ENCODE measurements at places on chromosomes 6 and 20.
A peak's percentile ranks its signal among the peaks of the same experiment; 100 is the strongest.

GRCh38 chr20:9129756-9130155 lies 60.9 kb downstream of the PLCB4 start:
- H3K4me3 ChIP-seq = no peak overlapping the region
- no peak for ATAC-seq
- no peaks in the 10 kb centered on the region for H3K27me3 ChIP-seq

DNA sequence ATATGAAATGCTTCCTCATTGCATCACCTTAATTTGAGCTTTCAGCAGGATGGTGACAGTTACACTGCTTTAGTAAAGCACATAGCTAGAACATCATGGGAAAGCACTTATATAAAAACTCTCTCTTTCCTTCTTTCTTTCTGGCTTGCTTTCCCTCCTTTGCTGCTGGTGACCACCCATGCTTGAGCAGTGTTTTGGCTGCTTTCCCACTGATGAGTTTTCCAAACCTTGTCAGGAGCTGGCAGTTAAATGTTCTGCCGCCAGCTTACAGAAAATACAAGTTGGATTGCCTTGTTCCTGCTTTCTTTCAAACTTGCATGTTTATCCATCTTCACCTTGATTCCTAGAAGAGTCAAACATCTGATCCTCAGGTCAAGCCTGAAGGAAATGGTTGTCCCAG lies 323.9 kb downstream of the FOXA2 start:
- no peak overlapping the region for H3K4me3 ChIP-seq
- no peaks in the 10 kb centered on the region for H3K4me1 ChIP-seq
- H3K36me3 ChIP-seq = no peaks in the 10 kb centered on the region

- no peak overlapping the region for H3K27ac ChIP-seq
- no peaks in the 10 kb centered on the region for H3K4me1 ChIP-seq
- no peak overlapping the region for H3K4me3 ChIP-seq
- ATAC-seq = no peak
- H3K36me3 ChIP-seq = no peaks in the 10 kb centered on the region
- no peaks in the 10 kb centered on the region for H3K27me3 ChIP-seq
Measured at GRCh38 chr6:66896415-66896814, 1189.4 kb upstream of the EYS start.

GRCh38 chr20:10536531-10536930 lies 101.4 kb downstream of the SLX4IP start:
- no peaks in the 10 kb centered on the region for H3K4me1 ChIP-seq
- ATAC-seq = no peak
- H3K36me3 ChIP-seq = no peaks in the 10 kb centered on the region
- no peaks in the 10 kb centered on the region for H3K27me3 ChIP-seq

- H3K4me1 ChIP-seq = no peaks in the 10 kb centered on the region
- no peak overlapping the region for H3K27ac ChIP-seq
- H3K27me3 ChIP-seq = peaks cover 8% of the 10 kb centered on the region
- H3K4me3 ChIP-seq = no peak overlapping the region
- no peaks in the 10 kb centered on the region for H3K36me3 ChIP-seq
Measured at GRCh38 chr20:40785346-40785745, 96.3 kb upstream of the MAFB start.

GRCh38 chr6:31194061-31194834 lies 23.8 kb upstream of the POU5F1 start:
- no peak overlapping the region for H3K4me3 ChIP-seq
- no peak for ATAC-seq
- peaks cover 6% of the 10 kb centered on the region for H3K4me1 ChIP-seq
- no peaks in the 10 kb centered on the region for H3K27me3 ChIP-seq

DNA sequence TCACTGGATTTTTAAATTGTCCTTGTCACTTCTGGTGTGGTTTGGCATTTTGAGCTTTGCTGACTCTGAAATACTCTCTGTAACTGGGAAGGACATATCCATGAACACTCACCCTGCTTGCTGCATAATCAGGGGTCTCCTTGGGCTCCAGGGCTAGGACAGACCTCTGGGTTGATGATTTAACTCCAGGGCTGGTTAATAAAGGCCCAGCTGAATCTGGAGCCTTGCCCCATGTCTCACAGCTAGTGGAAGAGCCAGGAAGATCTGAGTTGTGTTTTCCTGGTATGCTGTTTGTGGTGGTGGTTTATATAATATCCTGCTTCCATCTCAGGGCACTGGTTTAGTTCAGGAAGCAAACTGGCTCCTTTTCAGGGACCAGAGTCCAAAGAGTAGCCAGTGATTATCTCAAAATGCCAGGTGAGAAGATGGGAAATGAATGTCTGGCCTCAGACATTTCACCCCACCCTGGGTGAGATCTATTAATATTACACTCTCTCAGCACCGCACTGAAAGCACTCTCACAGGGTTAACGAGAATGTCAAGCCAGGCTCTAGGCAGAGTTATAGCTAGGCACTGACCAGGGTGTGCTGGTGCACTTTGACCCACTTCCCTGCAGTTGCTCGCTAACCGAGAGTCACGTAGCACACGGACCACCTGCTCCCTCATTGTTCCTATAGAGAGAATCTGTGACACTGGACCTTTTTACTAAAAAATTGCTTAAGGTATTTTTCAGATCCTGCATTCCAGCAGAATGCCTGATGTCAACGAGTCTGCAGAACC lies 90.1 kb upstream of the SLC22A16 start:
- no peaks in the 10 kb centered on the region for H3K36me3 ChIP-seq
- ATAC-seq = no peak
- H3K27ac ChIP-seq = no peak overlapping the region
- no peaks in the 10 kb centered on the region for H3K4me1 ChIP-seq

GRCh38 chr20:50469796-50470195 lies 40.4 kb upstream of the PTPN1 start:
- H3K27me3 ChIP-seq = no peaks in the 10 kb centered on the region
- no peak for ATAC-seq
- no peaks in the 10 kb centered on the region for H3K4me1 ChIP-seq
- no peaks in the 10 kb centered on the region for H3K36me3 ChIP-seq
- no peak overlapping the region for H3K27ac ChIP-seq

GRCh38 chr6:16684896-16685554 lies 76.2 kb downstream of the ATXN1 start:
- H3K36me3 ChIP-seq = no peaks in the 10 kb centered on the region
- no peak for ATAC-seq
- H3K27me3 ChIP-seq = no peaks in the 10 kb centered on the region
- no peak overlapping the region for H3K4me3 ChIP-seq

DNA sequence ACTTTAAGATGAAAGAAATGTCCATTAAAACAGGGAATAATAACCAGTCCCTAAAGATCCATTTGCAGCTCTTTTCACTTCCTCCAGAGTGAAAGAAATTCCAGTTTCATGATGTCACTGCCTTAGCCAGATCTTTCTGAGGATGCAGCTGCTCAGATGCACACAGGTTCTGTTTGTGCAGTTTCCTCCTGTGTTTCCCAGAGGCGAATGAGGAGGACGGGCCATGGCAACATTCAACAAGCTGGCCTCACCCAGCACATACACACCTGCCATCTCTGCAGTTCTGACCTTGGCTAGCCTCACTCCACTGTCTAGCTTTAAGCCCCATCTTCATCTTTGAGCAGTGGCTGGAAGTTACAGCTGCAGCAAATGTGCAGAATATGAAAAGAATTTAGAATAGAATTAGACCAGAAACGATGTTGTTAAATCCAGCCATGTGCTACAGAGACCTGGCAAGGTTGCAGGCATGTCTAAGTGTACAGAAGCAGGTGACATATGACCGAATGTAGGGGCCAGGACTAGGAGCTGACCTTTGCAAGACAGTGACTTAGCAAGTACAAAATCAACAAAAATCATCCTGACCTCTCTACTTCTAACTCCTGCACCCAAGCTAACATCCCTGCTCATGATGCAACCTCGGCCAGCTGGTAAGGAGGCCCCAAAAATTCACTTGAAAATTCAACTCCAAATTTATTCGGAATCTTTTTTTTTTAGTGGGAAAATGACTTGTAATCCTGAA lies 35.0 kb downstream of the FAM50B start:
- H3K27me3 ChIP-seq = no peaks in the 10 kb centered on the region
- ATAC-seq = no peak
- H3K4me3 ChIP-seq = no peak overlapping the region
- H3K27ac ChIP-seq = peak overlapping the region; percentile 45
- H3K36me3 ChIP-seq = no peaks in the 10 kb centered on the region

- no peaks in the 10 kb centered on the region for H3K4me1 ChIP-seq
- H3K27ac ChIP-seq = no peak overlapping the region
- H3K27me3 ChIP-seq = no peaks in the 10 kb centered on the region
- no peaks in the 10 kb centered on the region for H3K36me3 ChIP-seq
- no peak for ATAC-seq
Measured at GRCh38 chr20:36122931-36123288, 31.6 kb upstream of the EPB41L1 start.

DNA sequence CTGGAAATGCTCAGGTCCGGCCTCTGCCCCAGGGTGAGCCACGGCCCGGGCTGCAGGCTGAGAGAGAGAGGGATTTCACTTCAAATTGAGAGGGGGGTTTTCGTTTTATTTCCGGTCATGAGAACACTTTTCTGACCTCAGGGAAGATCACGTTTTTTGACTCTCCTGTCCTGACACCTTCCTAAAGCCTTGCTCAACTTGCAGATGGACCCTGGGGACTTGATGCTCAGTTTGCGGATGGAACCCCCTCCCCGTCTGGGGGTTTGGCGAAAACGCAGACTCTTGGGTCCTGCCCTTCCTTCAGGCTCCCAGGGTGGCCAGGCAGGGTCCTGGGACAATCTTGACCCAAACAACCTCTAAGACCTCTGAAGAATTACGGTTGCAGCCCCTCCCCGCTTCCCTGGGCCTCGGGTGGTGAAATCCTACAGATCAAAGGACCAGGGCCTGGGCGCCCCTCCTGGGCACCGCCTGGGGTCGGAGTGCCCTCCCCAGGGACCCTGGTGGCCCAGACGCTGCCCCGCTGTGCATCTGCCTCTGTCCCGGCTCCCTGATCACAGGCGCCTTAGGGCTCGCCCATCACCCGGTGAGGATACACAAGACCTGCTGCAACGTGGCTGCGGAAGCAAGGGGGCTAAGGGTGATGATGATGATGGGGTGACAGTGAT lies 148.2 kb downstream of the ERMARD start:
- H3K4me3 ChIP-seq = no peak overlapping the region
- H3K36me3 ChIP-seq = no peaks in the 10 kb centered on the region
- peaks cover under 1% of the 10 kb centered on the region for H3K4me1 ChIP-seq
- ATAC-seq = no peak
- H3K27me3 ChIP-seq = peaks cover 5% of the 10 kb centered on the region

DNA sequence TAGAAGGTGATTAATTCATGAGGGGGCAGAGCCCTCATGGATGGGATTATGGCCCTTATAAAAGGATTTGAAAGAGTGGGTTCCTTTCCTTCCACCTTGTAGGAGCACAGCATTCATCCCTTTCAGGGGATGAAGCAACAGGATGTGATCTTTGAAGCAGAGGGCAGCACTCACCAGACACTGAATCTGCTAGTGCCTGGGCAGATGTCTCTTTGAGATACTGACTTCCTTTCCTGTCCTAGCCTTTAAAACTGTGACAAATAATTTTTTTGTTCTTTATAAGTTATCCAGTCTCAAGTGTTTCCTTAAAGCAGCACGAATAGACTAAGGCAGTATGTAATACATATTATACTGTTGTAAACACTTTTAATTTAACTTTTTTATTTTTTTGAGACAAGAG lies 538.6 kb upstream of the RNF217 start:
- H3K36me3 ChIP-seq = no peaks in the 10 kb centered on the region
- H3K4me1 ChIP-seq = no peaks in the 10 kb centered on the region
- no peaks in the 10 kb centered on the region for H3K27me3 ChIP-seq
- no peak overlapping the region for H3K4me3 ChIP-seq
- no peak overlapping the region for H3K27ac ChIP-seq
- no peak for ATAC-seq

DNA sequence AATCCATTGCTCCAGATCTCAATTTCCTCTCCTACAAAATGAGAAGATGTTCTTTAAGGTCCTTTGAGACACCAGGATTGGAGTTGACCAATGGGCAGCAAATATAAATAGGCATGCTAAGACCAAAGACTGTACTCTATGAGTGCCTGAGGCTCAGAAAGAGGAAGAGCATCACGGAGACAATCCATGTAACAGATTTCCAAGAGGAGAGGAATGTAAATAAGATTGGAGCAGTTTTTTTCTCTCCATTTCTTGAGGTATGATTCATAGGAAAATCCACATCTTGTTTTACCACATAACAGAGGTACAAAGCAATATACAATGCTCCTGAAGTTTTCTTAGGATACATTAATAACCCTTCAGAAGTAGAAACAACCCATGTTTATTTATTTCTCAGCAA lies 109.8 kb downstream of the UBE3D start:
- ATAC-seq = no peak
- H3K27ac ChIP-seq = no peak overlapping the region
- H3K27me3 ChIP-seq = no peaks in the 10 kb centered on the region
